NCI-H2107 (cell line): ENCODE measurements at places on chromosomes 1 and 21.
A peak's percentile ranks its signal among the peaks of the same experiment; 100 is the strongest.

GRCh38 chr1:42921769-42922168 is 36.9 kb downstream of the SLC2A1 start:
- no peak for DNase-seq

DNA sequence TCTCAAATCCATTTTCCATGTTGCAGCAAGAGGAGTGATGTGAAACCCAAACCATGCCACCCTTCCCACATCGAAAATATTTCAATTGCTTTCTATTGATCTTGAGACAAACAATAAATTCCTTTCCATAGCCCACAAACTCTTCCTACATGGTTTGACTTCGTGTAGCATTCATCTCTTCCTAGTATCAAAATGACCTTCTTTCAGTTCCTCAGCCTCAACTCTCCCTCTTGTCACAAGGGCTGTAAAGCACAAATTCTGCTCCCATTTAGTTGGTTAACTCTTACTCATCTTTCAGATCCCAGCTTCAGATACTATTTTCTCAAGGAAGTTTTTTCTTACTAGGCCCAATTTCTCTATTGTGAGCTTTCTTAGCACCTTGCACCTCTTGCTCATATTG is 99.0 kb downstream of the ZNF281 start:
- DNase-seq, result no peak

DNA sequence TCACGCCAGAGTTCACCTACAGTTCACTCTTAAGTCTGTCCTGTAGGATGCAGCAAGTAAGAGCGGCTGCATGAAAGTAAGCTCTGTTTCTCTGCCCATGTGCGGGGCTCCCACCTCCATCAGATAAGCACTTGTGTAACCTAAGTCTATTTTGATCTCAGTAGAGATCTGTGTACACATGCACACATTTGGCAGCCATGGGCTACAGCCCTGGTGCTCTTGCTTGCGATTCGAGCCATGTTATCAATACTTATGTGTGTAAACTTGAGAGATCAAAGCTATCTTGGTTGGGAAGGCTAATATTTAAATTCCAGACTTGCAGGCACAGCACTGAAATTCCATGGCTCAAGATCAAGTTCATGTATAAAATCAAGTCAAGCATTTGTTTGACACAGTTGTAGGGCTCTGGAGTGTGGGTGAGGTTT is 244.7 kb upstream of the FGGY start:
- no peak for DNase-seq

GRCh38 chr21:17853393-17854275 is 34.5 kb upstream of the C21orf91 start:
- no peak for DNase-seq

- no peak for DNase-seq
These were observed 462.6 kb upstream of the ADGRL4 start for GRCh38 chr1:79469139-79469538.

DNA sequence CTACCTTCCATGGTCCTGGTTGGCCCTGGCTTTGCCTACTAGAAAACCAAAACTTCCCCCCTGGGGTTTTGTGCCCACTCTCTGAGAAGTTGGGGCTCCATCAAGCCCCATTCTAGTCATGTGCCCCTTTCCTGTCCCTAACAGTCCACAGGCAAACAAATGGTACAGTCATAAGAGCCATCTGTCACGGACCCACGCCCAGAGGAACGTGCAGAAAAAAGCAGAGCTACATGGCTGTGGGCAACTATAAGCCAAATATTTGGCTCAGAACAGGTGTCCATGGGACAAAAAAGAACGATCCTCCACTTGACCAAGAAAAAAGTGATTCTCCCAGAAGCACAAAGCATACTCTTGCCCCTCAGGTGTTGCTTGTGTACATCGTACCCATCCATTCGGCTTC is 14.6 kb upstream of the TRNAU1AP start:
- no peak for DNase-seq

GRCh38 chr1:25123551-25123950 is 108.8 kb downstream of the SYF2 start:
- no peak for DNase-seq

- DNase-seq, result peak; percentile 89
These were observed 9.5 kb upstream of the TBCE start for GRCh38 chr1:235357485-235358373.

DNA sequence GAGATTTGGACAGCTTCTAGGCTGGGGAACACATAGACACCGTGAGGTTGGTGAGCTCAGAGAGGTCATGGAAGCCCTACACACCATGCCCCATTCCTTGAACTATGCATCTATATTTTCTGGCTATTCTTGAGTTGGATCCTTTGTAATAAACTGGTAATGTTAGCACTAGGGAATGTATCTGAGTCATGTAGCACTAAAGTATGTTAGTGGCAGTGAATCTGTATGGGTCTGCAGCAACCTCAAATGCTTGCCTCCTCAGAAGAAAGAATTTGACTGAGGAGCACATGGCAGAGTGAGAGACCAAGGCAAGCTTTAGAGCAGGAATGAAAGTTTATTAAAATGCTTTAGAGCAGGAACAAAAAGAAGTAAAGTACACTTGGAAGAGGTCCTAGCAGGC is 43.7 kb upstream of the LRRC7 start:
- no peak for DNase-seq

DNA sequence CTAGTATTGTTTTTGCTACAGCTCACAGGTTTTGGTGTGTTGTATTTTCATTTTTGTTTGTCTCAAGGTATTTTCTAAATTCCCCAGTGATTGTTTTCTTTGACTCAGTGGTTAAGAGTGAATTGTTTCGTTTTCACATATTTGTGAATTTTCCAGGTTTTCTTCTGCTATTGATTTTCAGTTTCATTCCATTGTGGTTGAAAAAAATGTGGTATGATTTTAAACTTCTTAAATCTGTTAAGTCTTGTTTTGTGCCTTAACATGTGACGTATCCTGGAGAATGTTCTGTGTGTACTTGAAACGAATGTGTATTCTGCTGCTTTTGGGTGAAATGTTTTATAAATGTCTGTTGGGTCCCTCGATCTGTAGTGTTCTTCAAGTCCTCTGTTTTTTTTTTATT is 117.9 kb downstream of the KIF26B start:
- no peak for DNase-seq

DNA sequence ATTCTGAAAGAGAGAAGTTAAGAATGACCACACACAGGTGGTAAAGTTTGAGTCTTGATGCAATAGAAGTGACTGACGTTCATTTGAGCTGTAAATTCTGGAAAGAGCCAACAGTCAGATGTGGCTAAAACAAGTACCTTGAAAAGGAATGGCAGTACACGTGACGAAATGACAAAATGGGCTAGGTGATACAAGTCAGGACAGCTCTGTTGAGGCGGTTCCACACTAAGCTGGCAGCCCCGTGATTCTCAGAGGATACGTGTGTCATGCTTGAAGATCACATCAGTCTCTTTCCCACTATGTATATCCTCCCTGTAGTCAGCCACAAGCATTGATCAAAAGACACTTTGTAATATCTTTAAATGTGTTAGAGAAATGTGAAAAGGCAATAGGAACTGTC is 881.3 kb upstream of the ADGRL2 start:
- DNase-seq, result no peak

- no peak for DNase-seq
These were observed 27.2 kb downstream of the NUAK2 start for GRCh38 chr1:205294175-205294917.
